Epithelial cell of alveolus of lung (primary cell): ENCODE measurements at places on chromosomes 5 and 9. TPM values are rescaled to one million over a fixed set of nuclear protein-coding genes. Genes with fewer than 3 reads are reported as not detected.

Gene CDH6
- 3.4 and 12.3 TPM in 2 replicates for total RNA-seq

Gene MED27
- 29.7 and 33.4 TPM in 2 replicates for total RNA-seq

Gene CNTNAP3
- 1.6 and 4.4 TPM in 2 replicates for total RNA-seq

Gene PCDHGA4
- 0.78 and 6.0 TPM in 2 replicates for total RNA-seq

Gene C5orf58
- 1.4 TPM in 1 of 2 replicates, not detected in the other for total RNA-seq

Gene MUSK
- under 0.01 and 0.40 TPM in 2 replicates for total RNA-seq

Gene GAPT
- not detected in 2 replicates for total RNA-seq

Gene ROPN1L
- total RNA-seq: 0.39 TPM in 1 of 2 replicates, not detected in the other

Gene ANKRD18B
- total RNA-seq: under 0.01 and 0.13 TPM in 2 replicates

Gene IL31RA
- 0.72 and 6.1 TPM in 2 replicates for total RNA-seq

Gene SMIM32
- 0.16 TPM in 1 of 2 replicates, not detected in the other for total RNA-seq

Gene CATSPER3
- not detected in 2 replicates for total RNA-seq

Gene RASGEF1C
- total RNA-seq: not detected in 2 replicates

Gene CCNJL
- 3.9 and 4.4 TPM in 2 replicates for total RNA-seq

Gene LECT2
- not detected in 2 replicates for total RNA-seq

Gene HACD4
- total RNA-seq: 3.7 and 5.3 TPM in 2 replicates

Gene ARHGEF28
- 2.1 and 9.1 TPM in 2 replicates for total RNA-seq

Gene FOXD4
- 0.24 and 0.65 TPM in 2 replicates for total RNA-seq

Gene MYO10
- 34.5 and 37.0 TPM in 2 replicates for total RNA-seq

Gene CTNNAL1
- total RNA-seq: 13.7 and 48.1 TPM in 2 replicates

Gene RXFP3
- 0.13 TPM in 1 of 2 replicates, not detected in the other for total RNA-seq

Gene LHX6
- 0.16 and 1.0 TPM in 2 replicates for total RNA-seq

Gene ADRB2
- 0.65 and 0.72 TPM in 2 replicates for total RNA-seq

Gene SLCO6A1
- not detected in 2 replicates for total RNA-seq

Gene DAB2IP
- 9.3 and 17.2 TPM in 2 replicates for total RNA-seq

Gene SLC1A3
- total RNA-seq: 4.0 and 12.4 TPM in 2 replicates

Gene FBN2
- 27.3 and 95.8 TPM in 2 replicates for total RNA-seq

Gene DNAJC18
- total RNA-seq: 6.7 and 7.8 TPM in 2 replicates

Gene GMCL2
- total RNA-seq: not detected in 2 replicates

Gene PAPPA
- total RNA-seq: 161 and 226 TPM in 2 replicates

Gene TMC1
- total RNA-seq: not detected in 2 replicates

Gene FAM78A
- 0.24 and 0.52 TPM in 2 replicates for total RNA-seq

Gene SLC36A3
- total RNA-seq: not detected in 2 replicates

Gene TIGD6
- total RNA-seq: 2.8 and 6.5 TPM in 2 replicates

Gene CD14
- 0.26 and 1.8 TPM in 2 replicates for total RNA-seq

Gene LVRN
- total RNA-seq: 0.13 TPM in 1 of 2 replicates, not detected in the other

Gene ADAMTSL2
- 0.26 and 2.4 TPM in 2 replicates for total RNA-seq

Gene POU5F2
- total RNA-seq: 0.13 and 0.64 TPM in 2 replicates

Gene NMUR2
- total RNA-seq: 0.24 TPM in 1 of 2 replicates, not detected in the other

Gene SHISAL2B
- total RNA-seq: 4.3 TPM in 1 of 2 replicates, not detected in the other

Gene BHMT
- 0.52 TPM in 1 of 2 replicates, not detected in the other for total RNA-seq

Gene GFPT2
- 25.4 and 126 TPM in 2 replicates for total RNA-seq

Gene PAEP
- total RNA-seq: 0.65 TPM in 1 of 2 replicates, not detected in the other

Gene SPINK13
- not detected in 2 replicates for total RNA-seq

Gene PCDHB16
- total RNA-seq: 0.08 and 0.13 TPM in 2 replicates

Gene ACOT12
- not detected in 2 replicates for total RNA-seq

Gene IL4
- total RNA-seq: not detected in 2 replicates

Gene SAXO1
- not detected in 2 replicates for total RNA-seq
